ENCODE measurements at places on chromosomes 6 and 20. TPM values are rescaled to one million over a fixed set of nuclear protein-coding genes. Genes with fewer than 3 reads are reported as not detected.

DNA sequence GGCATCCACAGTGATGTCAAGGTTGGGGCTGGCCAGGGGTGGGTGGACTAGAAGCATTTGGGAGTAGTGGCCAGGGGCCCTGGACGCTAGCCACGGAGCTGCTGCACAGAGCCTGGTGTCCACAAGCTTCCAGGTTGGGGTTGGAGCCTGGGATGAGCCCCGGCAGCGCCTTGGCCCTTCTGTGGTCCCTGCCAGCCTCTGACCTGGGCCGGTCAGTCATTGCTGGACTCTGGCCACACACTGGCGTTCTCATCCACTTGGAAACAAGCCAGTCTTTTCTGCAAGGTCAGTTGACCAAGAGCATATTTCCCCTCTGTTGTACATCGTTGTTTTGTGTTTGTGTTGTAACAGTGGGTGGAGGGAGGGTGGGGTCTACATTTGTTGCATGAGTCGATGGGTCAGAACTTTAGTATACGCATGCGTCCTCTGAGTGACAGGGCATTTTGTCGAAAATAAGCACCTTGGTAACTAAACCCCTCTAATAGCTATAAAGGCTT lies 8.4 kb downstream of the PSMA7 start:
- no peak for DNase-seq

DNA sequence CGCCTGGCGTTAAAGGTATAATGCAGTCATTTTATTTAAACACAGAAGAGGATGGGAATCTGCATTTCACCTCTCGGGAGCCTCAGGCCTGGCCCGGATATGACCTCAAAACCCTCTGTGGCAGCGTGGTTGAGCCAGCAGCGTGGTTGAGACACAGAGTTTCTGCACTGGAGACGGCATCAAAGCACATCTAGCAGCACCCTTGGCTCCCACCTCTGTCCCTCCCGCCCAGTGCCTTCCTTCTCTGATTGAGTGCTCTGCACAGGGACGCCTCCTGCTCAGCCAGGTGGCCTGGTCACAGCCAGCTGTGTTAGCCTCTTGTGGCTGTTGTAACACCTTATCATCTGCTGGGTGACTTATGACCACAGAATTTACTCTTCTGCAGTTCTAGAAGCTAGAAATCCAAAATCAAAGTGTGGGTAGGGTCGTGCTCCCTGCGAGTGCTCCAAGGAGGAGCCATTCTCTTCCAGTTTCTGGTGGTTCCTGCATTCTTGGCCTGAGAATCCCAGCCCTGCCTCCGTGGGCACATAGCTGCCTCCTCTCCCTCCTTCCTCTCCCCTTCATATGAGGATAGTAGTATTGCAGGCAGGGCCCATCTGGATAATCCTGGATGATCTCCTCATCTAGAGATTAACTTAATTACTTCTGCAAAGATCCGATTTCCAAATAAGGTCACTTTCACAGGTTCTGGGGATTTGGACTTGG lies 156.7 kb downstream of the SYCP2 start:
- DNase-seq: no peak

DNA sequence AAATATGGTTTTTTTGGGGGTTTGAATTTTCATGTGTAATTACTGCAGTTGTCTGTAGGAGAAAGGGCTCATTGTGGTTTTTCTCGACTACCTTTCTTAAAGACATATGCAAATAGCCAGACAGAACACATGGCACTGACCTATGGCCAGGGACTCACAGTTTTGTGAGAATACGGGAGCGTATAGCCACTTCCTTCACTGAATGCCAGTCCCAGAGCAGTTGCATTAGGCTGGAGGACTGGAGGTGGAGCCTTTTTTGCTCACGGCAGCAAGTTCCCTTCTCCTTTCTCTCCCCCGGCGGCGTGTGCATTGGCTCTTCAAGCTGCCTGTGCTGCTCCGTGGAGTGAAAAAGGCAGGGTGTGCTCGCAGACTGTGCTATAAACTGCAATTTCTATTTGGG lies 114.9 kb downstream of the AKAP7 start:
- peak; percentile 29 for DNase-seq

- DNase-seq: peak; percentile 23
Measured at GRCh38 chr6:111210194-111210728, 123.0 kb downstream of the SLC16A10 start.

- DNase-seq: no peak
Measured at GRCh38 chr6:22141241-22141745, 155.5 kb downstream of the PRL start.

GRCh38 chr6:167817729-167818128 lies 9.0 kb upstream of the AFDN start:
- DNase-seq: peak; percentile 43

DNA sequence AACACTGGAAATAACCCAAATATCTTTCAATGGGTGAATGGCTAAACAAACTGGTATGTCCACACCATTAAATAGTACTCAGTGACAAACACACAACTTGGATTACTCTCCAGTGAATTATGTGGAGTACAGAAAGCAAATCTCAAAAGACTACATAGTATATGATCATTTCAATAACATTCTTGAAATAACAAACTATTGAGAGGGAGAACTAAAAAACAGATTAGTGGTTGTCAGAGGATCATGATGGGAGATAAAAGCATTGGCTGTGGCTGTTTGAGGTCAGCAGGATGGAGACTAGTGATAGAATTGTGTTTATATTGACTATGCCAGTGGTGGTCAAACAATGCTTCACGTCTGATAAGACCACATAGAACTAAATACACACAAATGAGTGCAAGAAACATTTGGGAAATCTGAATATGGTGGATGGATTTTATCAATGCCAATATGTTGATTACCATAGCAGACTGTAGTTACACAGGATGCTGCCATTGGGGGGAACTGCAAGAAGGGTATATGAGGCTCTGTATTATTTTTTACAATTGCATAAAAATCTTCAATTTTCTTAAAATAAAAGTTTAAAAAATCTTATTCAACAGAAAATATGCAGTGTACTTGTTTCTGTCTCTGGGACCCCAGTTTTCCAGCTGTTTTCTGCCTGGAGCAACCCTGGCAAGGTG lies 242.0 kb downstream of the TBXT start:
- no peak for DNase-seq

GRCh38 chr6:41796474-41796873 lies 9.0 kb downstream of the TOMM6 start:
- no peak for DNase-seq

DNA sequence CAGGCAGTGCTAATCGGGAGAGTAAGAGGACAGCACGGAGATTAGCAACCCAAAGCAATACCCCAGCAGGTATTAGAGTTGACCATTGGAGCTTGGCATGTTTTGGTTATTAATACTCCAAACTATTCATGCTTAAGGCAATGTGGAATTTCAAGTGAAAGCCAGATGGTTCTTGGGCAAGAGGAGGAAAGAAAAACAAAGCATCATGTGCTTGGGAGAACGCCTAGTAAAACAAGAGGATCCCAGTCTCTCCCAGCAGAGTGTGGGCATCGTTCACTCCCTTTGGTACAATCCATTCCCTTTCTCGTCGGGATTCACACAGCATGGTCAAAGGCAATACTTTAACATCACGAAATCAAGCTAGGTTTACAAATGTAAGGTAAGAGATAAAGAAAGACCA lies 349.8 kb downstream of the PRKN start:
- no peak for DNase-seq

- DNase-seq: no peak
Measured at GRCh38 chr6:125300992-125301434, 754 bp downstream of the HDDC2 start.

- DNase-seq: no peak
Measured at GRCh38 chr6:160737934-160738333, 35.9 kb downstream of the PLG start.

Gene KLHDC3
- 67.4 TPM for total RNA-seq

Gene CDH26
- 0.29 TPM for total RNA-seq

Gene TBPL1
- total RNA-seq: 27.7 TPM

Gene ARFRP1
- 47.7 TPM for total RNA-seq

Gene NOX3
- total RNA-seq: not detected
